H54 (cell line): ENCODE measurements at places on chromosomes 16 and 17.

GRCh38 chr17:60744355-60744966 lies 66.8 kb downstream of the BCAS3 start:
- DNase-seq: no peak

GRCh38 chr17:46201491-46201890 lies 8.3 kb upstream of the KANSL1 start:
- no peak for DNase-seq

GRCh38 chr17:59764292-59764741 lies 56.9 kb downstream of the VMP1 start:
- no peak for DNase-seq

DNA sequence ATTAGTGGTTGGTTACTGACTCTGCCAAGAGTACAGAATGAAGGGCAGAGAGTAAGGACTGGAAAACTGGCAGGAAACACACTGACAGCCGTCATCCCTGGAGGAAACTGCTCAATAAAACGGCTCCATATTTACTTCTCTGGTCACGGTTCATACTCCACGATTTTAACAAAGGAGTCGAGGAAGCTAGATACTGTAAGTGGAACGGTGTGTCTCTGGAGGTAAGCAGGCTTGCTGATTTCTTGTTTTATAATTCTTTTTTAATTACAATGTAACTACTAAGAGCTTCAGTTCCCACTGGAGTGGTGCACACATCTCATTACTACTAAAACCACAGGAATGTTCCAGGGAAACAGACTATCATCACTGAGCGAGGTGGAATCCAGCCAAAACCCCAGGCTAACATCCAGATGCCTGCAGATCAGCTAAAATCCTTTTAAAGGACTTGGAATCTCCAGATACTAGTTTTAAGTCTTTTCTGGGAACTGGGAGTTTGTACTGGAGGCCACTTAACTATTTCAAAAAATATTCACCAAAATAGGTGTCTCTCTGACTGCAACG lies 17.8 kb downstream of the SERPINF1 start:
- DNase-seq: peak; percentile 73

GRCh38 chr17:2299136-2299535 lies 4.4 kb downstream of the SMG6 start:
- DNase-seq: no peak

GRCh38 chr17:9204637-9205329 lies 183.5 kb downstream of the NTN1 start:
- no peak for DNase-seq

DNA sequence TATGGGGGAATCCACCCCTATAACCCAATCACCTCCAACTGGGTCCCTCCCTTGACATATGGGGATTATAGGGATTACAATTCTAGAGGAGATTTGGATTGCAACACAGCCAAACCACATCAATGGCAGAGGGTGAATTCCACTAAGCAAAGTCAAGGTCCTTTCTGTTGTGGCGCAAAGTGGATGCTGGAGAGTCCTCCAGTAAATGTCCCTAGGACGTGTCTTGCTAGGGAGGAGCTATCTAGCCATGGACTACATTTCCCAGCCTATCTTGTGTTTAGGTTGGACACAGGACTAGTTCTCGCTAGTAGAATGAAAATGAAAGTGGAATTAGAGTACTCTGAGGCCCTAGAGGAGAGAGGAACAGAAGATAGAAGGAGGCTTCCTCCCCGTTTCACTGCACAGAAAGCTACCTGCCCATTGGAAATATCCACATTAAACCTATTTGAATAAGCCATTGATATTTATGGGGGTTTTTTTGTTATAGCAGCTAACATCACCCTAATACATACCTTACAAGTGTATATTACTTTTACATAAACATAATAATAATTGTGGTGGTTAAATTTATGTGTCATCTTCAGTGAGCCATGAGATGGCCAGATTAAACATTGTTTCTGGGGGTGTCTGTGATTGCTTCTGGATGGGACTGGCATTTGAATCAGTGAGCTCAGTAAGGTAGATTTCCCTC lies 56.7 kb upstream of the ERCC4 start:
- no peak for DNase-seq

DNA sequence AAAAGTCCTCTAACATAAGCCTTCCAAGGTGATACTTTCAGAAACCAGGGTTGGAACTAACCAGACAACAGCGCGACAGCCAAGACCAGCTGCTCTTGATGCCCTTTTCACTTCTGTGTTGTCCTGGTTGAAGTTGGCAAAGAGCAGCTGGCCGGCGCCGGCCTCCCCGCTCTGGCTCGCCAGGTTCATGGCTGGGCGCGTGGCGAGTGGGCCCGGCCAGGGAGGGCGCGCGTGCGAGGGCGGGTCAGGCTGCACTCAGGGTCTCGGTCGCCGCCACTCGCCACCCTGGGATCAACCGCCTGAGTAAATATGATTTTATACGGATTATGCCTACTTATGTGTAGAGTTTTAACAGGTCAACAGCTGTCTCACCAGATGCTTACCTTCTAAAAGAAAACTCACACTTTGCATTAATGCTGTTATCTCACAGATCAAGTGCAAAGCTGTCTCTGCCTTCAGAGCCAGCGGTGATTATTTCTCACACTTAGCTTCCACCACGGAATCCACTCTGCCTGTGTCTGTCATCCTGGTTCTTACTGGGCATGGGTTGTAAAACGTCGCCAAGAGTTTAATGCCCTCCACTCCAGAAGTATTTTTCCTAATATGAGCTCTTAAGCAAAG lies 13.5 kb downstream of the KCTD2 start:
- DNase-seq: no peak

DNA sequence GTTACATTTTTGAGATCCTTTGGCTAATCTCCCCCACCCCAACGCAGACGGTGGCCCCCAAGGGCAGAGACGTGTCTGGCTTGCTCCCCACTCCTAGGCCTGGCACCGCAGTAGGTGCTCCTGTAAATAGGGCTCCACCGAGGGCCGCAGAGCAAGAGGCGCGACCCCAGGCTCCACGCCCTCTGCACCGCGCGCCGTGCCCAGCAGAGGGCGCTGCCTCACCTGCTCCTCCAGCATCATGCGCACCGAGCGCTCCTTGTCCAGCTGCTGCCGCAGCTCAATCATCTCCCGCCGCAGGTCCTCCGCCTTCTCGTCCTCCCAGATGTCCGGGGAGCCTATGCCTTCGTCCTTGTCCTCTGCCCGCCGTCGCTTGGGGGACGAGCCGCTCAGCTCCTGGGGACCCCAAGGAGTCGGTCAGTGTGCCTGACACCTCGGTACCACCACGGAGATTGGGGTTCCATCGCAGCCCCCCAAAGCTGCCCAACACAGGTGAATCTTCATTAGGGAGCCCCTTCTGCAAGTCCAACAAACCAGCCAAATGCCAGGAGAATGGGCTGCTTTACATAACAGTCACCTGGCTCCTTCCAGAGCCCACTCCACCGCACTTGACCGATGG lies 11.2 kb downstream of the TFAP4 start:
- no peak for DNase-seq

- DNase-seq: no peak
These were observed 24.4 kb downstream of the SRL start for GRCh38 chr16:4217204-4218131.
